ENCODE measurements at places on chromosomes 3 and 15.

DNA sequence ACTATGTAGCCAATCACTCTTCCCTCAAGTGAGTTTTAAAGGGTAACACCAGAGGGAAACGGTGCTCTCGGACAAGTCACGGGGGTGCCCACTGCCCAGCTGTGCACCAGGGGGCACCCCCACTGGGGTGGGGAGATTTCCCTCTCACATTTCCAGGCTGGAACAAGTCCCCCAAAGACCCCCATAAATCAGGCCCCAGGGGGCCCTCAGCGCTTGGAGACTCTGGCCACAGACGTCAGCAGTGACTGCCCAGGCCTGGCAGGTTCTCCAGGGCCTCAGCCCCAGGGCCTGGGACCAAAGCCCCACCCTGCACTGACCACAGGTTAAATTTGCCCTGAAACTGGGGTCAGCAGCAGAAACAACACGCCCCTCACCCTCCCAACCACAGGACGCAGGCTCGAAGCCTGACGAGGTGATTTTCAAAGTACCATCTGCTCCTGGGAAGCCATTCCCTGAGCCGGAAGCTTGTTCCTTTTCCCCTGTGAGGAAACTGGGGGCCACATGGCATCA, 17.0 kb downstream of the XXYLT1 start:
- DNase-seq = no peak

DNA sequence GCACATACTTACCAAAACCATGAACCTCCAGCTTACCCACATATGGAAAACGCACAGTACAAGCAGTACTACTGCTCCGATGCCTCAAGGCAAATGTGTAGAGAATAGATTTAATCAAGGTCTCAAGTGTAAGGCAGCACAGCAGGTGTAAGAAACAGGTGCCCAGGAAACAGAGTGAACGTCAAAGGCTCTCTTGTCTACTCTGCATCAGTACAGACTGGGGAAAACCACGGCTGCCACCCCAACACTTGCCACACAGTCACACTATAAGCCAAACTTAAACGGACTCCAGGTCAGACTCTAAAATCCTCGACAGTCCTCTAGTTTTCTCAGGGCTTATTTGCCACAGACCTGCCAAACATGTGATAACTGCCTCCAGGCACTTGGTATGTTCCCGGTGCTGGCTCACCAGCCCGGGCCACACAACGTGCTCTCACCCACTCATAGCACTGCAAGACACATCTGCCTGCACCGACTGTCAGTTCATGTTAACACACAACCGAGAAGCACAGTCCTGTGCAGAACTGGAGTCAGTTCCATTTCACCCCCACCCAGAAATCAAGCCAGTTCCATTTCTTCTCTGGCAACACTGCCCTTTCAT, 30.6 kb downstream of the ABCC5 start:
- no peak for DNase-seq

GRCh38 chr3:45212095-45212468, 14.0 kb downstream of the TMEM158 start:
- peak; percentile 24 for DNase-seq

- DNase-seq = peak; percentile 83
Measured at GRCh38 chr15:63492541-63493077, 11.8 kb upstream of the USP3 start.

- no peak for DNase-seq
Measured at GRCh38 chr3:50319894-50320625, 2.5 kb downstream of the HYAL2 start.

DNA sequence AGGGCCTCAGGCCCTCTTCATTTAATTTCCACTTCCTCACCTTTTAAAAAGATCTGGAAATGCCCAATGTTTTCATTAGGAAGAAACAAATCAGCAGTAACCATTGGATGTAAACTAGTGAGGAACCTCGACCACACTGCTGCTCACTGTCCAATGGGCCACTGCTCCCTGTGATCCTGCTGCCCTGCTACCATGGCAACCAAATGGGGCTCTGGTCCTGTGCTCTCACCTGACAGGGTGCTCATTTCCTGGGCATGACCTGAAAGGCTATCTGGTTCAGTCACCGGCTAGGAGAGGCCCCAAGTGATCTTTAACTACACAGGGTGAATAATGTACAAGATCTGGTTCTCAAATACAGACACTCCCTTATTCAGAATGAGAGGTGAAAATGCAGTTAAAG, 54.6 kb downstream of the ARHGEF3 start:
- DNase-seq = no peak
